ENCODE measurements at places on chromosomes 3 and 15.

DNA sequence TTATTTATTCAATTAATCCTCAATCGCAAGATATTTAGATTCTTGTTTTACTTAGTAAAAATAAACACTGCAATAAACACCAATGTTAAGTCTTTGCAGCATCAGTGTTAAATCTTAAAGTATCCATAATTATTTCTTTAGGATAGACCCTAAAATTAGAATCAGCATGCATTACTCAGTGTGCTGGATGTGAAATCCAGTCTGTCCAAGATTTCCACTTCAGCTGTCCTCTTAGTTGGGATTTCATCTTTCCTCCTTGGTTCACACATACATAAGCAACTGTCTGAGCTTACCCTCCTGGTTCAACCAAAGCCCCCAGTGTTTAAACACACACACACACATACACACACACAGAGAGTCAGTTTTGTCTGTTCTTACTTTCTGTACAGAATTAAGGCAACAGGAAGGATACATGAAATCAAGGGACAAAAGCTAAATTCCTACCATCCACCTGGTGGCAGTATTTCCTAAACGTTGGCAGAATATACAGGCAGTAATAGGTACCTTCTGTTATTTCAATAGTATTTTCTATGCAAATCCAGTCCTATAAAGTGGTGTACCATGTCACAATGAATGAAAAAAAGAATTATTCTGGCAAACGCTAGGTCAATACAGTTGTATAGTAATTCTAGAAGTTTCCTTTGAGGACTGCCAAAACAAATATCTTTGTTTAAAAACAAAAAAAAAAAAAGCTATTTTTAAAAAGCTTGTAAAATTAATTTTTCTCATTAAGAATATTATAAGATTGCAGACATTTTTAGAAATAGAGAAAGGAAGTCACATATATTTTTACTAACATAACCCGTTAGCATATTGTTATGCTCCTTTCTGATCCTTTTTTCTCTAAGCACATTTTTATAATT lies 27.3 kb upstream of the DMXL2 start:
- peak; percentile 45 for DNase-seq

GRCh38 chr3:127193341-127193740 lies 410 bp downstream of the PRR23E start:
- no peak for DNase-seq

DNA sequence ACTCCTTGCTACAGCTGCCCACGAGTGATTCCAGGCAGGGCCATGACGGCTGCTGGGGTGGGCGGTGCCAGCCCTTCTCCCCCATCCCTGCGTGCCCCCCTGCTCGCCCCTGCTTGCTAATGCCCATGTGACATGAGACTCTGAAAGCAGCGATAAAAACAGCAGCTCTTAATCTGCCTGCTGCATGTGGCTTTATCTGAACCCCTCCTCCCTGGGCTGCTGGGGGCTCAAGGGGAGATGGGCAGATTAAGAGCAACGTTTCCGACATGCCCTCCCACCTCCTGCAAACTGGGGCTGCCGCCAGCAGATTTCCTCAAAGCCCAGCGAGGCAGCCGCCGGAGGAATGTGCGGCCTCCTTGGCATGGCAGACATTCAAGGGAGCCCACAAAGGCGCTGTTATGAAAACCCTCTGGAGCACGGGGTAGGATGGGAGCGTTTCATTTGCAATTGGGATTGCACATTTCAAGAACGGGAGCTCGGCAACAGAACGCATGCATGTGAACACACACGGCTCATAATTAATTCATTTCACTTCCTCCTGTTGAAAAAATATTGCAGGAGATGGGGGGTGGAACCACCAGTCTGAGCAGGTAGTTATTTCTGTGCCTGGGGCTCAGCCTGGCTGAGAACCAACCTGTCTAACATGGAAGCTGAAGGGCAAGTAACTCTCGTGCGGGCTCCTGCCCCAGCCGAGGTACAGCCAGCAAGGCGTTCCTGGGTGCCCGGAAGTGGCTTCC lies 504.2 kb upstream of the PROK2 start:
- peak; percentile 31 for DNase-seq

DNA sequence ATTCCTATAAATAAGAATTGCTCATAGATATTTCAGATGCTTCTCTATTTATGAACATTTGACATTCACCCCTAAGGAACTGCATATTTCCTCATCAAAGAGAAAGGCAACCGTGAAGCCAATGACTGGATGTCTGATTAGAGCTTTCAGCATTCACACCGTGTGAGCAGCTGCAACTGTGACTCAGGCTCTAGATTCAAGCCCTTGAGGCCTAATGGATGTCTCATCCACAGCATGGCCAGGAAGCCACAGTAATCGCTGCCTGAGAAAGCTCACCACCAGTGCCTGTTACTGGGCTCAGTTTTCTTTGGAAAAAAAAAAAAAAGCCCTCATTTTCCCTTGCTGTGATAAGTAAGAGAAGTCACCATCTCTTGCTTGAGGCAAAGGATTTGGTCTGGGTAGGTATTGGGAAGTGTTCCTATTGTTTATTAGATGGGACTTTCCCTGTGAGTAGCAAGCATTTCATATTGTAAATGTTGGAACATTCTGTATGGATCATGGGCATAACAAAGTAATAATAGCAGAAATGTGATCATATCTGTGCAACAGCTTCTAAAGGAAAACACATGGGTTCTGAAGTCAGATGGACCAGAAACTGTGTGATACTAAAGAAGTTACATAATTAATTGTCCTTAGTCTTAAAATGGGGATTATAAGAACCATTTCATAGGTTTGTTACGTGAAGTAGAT lies 783.7 kb downstream of the AGBL1 start:
- DNase-seq, result no peak

DNA sequence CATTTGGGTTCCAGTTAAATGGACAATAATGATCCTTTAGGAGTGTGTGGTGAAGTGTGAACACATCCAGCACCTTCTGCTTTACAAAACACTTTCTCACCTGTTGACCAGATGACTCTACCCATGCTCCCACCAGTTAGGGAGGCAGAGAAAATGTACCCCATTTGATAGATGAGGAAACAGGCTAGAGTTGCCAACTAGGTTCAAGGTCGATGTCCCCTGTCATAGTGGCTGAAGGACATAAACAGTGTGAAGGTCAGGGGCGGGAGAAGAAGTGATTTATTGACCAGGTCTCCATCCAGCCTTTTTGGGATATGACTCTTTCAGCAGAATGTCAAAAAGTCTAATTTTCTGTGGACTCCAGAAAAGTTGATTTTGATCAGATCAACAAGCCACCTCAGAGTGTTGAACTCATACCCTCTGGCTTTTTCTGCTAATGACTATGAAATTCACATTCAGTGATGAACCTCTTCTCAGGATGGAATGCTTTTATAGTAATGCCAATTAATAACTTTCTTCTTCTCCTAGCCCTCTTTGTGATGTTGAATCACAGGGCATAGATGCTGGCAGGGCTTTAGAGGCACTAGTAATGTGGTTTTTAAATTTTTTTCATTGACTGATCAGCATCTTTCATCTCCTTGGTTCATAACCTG lies 57.5 kb downstream of the CPN2 start:
- DNase-seq, result no peak

DNA sequence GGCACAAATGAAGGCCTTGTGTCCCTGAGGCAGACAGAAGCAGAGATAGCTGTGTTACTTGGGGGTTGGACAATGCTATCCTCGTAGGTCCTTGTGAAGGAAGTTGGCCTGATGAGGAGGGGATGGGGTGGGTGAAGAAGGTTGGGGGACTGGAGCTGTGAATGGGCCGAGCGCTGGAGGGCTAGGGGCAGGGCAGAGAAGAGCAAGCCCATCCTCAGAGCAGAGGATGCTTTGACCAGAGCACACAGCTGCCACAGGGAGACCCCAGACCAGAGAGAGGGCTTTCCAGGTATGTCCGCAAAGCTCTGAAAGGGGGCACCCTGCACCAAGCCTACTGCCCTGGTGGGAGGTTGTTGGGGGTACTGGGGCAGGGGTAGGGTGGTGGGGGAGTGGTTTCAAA lies 5.7 kb upstream of the TBC1D2B start:
- DNase-seq, result no peak

DNA sequence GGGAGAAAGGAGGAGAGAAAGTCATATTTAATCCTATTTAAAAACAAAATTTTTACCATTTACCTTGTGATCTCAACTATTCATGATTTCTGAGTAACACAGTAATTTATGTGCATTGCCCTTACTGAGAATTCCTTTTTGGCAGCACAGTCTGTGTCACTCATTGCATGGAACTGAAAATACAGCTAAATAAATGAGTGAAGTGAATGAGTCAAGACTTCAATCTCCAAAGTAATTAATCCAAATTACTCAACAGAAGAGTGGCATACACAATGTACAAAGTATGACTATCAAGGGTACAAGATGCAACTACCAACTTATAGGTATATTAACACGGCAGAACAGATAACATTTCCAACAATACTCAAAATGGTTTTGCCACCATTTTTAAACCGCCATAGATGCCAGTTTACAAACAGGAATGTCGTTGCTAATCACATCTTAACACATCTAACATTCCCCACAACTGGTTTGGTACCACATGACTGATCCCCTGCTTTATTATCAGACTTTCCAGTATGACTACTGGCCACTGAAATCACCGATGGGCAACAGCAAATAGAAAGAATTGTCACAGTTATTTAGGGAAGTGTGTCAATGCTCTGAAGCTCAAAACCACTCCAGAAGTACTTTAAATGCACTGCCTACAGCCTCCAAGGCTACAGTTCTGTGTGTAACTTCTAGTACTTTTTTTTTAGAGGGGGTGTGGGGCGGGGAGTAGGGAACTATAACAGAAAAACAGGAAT lies 410.4 kb downstream of the SHQ1 start:
- DNase-seq, result no peak

DNA sequence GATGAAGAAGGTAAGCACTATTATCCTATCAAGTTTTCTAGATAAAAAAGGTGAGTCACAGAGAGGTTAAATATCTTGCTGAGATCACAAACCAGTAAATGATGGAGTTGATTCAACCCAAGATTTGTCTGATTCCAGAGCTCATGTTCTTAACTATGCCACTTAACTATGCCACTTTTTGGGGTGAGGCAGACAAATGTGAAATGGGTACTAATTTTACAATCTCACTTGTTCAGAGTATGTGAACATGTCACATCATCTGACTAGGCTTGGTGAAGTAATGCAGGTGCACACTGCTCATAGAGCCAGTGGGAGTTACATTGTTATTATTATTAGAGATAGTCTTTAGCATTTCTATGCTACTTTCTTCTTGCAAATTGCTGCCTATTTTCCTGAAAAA lies 2.0 kb downstream of the DRD3 start:
- no peak for DNase-seq

DNA sequence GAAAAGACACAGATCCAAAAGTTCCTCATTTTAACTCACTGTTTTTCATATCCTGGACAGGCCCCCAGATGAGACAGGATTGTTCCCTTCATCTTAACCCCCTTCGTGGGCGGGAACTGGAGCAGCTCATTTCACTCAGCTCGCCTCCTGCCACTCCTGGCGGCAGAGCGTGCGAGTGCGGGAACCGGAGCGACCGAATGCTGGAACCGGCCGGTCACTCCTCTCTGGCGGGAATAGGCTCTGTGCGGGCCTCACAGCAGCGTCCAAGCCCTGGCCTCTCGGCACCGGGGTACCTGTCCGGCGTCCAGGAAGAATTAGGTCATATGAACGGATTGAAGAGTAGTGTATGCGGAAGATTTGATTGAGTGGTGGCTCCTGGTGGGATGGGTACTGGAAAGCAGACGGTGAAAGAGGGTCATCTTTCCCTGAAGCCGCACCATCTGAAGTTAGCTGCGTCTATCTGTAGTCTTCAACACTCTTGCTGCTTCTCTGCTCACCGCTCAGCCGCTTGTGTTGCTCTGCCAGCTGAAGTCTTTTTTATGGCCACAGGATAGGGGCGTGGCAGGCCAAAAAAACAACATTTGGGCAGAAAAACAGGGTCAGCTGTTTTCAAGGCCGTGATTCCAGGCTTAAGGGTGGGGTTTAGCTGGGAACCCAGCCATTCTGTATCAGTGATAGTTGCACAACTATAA lies 42.3 kb upstream of the FXR1 start:
- no peak for DNase-seq

DNA sequence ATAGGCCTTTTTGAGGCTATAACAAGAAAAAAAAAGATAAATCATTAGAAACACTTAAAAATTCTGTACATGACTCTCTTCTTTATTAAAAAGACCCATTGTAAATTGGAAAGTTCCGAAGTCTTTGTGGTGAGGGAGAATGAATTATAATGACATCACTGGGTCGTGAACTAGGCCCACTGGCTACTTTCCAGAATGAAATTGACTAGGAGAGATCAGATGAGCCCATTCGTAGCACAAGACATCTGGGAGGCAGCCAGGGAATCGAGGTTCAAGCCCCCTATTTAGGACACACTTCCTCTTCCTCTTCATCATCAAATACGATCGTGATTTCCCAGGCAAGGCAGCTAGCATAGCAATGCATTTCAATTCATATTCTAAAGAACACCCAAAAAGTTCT lies 889.8 kb upstream of the NR2F2 start:
- no peak for DNase-seq

DNA sequence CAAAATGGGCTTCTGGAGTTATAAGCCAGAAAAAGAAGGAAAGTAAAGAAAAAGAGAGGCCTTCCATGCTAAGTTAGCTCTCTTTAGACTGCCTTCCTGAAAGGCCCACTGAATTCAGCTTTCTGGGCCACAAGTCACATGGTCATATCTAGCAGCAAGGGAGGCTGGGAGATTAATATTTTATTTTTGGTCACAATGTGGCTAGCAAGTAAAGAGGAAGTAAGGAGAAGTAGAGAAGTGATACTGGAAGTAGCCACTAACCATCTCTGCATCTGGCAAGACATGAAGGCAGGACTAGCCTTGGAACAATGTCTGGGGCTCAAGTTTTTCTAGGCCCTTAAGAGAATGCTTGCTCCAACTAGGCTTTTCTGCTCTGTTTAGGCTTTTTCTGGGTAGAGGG lies 81.8 kb upstream of the UBE2E1 start:
- peak; percentile 30 for DNase-seq

DNA sequence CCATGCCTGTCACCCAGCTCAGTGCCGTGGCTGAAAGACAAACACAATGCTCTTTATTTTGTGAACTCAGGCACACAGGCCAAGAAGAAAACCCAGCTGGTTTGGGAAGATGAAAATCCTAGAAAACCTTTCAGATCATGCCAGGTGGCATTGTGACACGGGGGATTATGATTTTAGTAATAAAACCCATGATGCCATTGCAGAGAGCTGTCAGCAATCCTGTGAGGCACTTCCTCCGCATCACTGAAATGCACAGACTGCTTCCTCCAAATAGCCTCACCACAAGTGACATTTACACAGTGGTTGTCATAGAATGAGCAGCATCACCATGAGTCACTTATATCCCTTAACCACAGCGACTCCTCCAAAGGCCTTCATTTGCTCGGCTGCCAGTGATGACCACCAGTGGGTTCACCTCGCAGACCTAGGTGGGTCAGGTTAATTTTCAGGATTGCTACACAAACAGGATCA lies 22.7 kb downstream of the ABHD6 start:
- DNase-seq, result no peak

- DNase-seq, result no peak
Observed at GRCh38 chr3:114846252-114846651, 300.8 kb downstream of the ZBTB20 start.

- DNase-seq, result peak; percentile 53
Observed at GRCh38 chr15:101723171-101723873, 951 bp downstream of the TARS3 start.

GRCh38 chr3:29415482-29416223 lies 134.8 kb downstream of the RBMS3 start:
- no peak for DNase-seq
